ENCODE measurements at places on chromosomes 11 and 22.
A peak's percentile ranks its signal among the peaks of the same experiment; 100 is the strongest.

DNA sequence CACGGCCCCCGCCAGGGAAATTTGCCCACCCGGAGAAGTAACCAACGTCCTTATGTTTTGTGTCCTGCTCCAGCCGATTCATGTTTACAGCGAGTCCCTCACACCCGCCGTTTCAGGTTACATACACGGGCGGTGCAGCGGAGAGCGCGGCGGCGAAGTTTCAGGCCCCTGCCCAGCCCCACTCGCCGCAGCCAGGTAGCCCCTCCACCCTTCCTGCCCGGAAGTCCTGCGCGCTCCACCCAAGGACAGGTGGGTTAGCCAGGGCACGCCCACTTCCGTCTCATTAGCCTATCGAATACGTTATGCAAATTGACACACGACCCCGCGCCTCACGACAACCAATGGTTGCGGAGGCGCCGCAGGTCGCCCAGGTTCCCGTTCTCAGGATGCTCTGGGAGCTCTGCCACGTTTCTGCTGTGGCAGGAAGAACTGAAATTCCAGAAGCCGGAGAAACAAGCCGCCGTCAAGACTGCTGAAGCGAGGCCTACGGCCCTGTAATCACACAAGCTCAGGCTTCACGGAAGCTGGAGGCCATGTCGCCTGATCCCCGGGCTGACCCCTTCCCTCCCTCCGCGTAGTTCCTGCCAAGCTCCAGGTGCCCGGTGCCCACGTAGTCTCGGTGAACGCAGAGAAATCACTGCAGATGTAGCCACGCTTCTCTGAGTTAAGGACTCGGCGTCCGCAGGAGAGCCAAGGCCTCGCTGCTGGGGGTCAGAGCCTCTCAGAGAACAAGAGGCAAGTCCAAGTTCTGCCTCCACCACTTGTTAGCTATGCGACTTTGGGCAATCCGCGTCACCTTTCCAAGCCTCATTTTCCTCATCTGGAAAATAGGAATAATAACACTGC lies 22.4 kb upstream of the MYH9 start:
- DNase-seq, result peak; percentile 98

GRCh38 chr11:106152013-106152412 lies 74.6 kb downstream of the AASDHPPT start:
- DNase-seq, result no peak

DNA sequence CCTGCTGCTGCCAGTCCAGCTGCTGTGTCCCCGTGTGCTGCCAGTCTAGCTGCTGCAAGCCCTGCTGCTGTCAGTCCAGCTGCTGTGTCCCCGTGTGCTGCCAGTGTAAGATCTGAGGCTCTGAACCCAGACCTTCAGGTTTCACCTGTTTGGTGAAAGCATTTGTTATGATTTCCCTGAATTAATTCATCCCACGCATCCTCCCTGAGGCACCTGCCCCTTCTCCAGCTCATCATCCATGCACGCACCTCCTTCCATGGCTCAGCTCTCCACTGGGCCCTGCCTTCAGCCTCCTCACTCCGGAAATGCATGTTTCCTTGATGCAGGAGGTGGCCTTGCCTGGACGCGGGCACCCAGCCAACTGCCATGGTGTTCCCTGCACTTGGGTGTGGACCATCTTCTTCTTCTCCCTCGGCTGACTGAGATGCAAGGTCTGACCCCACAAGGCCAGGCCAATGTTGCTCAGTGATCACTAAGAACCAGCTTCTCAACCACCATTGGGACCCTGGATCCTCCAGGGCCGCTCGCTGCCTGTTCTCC lies 788 bp downstream of the KRTAP5-10 start:
- no peak for DNase-seq

- no peak for DNase-seq
These were observed 19.4 kb upstream of the POLA2 start for GRCh38 chr11:65242389-65242788.

- DNase-seq, result no peak
These were observed 47.9 kb downstream of the PPARA start for GRCh38 chr22:46198274-46198673.

DNA sequence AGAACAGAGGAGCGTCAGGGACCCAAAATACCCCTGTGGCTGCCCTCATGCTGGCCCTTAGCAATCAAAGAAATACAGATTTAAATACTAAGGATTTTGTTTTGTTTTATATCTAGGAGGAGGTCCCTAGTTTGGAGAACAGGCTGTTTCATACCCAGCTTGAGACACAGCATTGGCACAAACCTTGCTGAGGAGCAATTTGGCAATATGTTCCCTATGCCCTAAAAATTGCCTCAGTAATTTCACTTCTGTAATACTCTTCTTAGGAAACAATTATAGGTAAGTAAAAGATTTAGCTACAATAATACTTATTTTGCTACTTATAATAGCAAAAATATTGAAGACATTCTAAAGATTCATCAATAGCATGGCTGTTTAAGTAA lies 37.0 kb downstream of the TSKU start:
- DNase-seq, result no peak

DNA sequence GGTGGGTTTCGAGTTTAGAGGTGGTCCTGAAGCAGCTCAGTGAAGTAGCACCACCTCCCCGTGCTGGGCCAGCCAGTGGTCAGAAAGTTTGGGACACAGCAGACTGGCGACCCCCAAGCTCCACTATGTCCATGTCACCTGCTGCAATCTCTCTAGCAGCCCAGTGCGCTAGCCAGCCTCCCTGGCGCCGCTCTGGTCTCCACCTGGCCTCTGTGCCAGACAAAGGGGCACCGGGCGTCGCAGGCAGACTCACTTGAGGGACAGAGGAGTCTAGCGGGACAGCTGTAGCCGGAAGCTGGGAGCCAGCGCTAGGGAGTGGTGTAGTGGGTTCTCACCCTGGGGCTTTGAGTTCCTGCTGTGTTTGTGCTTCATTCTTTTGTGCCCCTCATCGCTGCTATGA lies 25.5 kb downstream of the MYBPC3 start:
- no peak for DNase-seq

DNA sequence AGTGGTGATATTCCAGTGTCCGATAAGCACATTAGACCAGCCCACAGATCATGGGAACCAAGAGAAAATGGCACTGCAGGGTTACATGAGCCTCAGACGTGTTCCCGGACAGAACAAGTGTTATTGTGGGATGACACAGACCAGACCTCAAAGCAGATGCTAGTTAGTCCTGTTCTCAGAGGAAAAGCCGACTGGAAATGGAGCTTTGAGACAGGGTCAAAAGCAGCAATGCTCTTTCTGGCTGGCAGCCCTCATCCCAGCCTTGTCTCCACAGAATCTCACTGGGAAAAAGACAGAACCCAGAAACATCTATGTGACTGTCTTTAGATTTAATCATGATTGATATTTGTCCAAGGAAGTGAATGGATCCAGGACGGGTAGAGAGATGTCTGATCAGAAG lies 506.8 kb downstream of the INSC start:
- DNase-seq, result no peak

GRCh38 chr11:43835104-43835503 lies 45.5 kb upstream of the ALKBH3 start:
- DNase-seq, result no peak

DNA sequence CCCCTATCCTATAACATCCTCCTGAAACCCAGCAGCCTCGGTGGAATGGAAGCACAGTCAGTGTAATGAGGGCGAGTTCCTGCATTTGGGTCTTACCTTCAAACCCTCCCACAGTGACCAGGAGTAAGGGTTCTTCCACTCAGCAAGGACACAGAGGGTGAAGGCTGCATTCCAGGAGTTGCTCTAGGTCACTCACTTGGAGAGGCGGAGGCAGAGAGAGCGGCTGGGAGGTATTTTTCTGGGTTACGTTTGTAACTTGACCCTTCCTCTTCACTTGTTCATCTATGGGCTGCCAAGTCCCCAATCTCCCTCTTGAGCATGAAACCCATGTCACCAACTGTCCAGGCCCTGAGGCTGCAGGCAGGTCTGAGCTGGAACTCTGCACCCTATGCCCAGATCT lies 36.8 kb upstream of the SHISAL1 start:
- no peak for DNase-seq

GRCh38 chr11:69437876-69438205 lies 43.6 kb upstream of the LINC01488 start:
- no peak for DNase-seq

- DNase-seq, result no peak
These were observed 426.1 kb upstream of the CADM1 start for GRCh38 chr11:115930291-115930690.

Measured in NCI-H510A (cell line).